ENCODE measurements at places on chromosomes 16 and 17. TPM values are rescaled to one million over a fixed set of nuclear protein-coding genes. Genes with fewer than 3 reads are reported as not detected.

The ARL5C gene
- not detected for total RNA-seq

The FBXW10B gene
- under 0.01 TPM for total RNA-seq

The KCNH6 gene
- 0.25 TPM for total RNA-seq

The CD300E gene
- total RNA-seq, result under 0.01 TPM

The GCGR gene
- not detected for total RNA-seq

The PYDC1 gene
- total RNA-seq, result 0.49 TPM

The SLC16A11 gene
- not detected for total RNA-seq

The PKMYT1 gene
- 1.7 TPM for total RNA-seq

The CCL7 gene
- total RNA-seq, result not detected

The RNF112 gene
- total RNA-seq, result 21.6 TPM

The BTBD17 gene
- 4.4 TPM for total RNA-seq

The IL17C gene
- total RNA-seq, result not detected

The TMEM235 gene
- not detected for total RNA-seq

The C17orf107 gene
- total RNA-seq, result 3.7 TPM

The TBC1D3H gene
- total RNA-seq, result not detected

The LUC7L gene
- total RNA-seq, result 60.5 TPM

The CDH13 gene
- total RNA-seq, result 23.1 TPM

The DOC2A gene
- 13.5 TPM for total RNA-seq

The NHLRC4 gene
- 0.25 TPM for total RNA-seq

The VPS35 gene
- total RNA-seq, result 108 TPM

The CAPNS2 gene
- 0.25 TPM for total RNA-seq

The RNU2-1 gene
- total RNA-seq, result not detected

The CSF3 gene
- total RNA-seq, result not detected

The KRTAP2-3 gene
- total RNA-seq, result not detected

The GABARAPL2 gene
- total RNA-seq, result 109 TPM

The PPY gene
- total RNA-seq, result not detected

The GPR179 gene
- 0.74 TPM for total RNA-seq

The KRT36 gene
- total RNA-seq, result not detected

The GP1BA gene
- total RNA-seq, result not detected

The STX1B gene
- 21.6 TPM for total RNA-seq

The PRCD gene
- 2.0 TPM for total RNA-seq

The TSR3 gene
- 32.2 TPM for total RNA-seq

The GALR2 gene
- not detected for total RNA-seq

The LGALS9B gene
- total RNA-seq, result not detected

The TMC8 gene
- total RNA-seq, result 0.49 TPM

The WBP2 gene
- 38.1 TPM for total RNA-seq

The KREMEN2 gene
- total RNA-seq, result 0.25 TPM

The FBF1 gene
- total RNA-seq, result 9.3 TPM

The MT1E gene
- 5.4 TPM for total RNA-seq

The GRB7 gene
- 0.25 TPM for total RNA-seq

The MAPT gene
- total RNA-seq, result 154 TPM

The MAP2K6 gene
- 26.3 TPM for total RNA-seq

The FLOT2 gene
- 27.0 TPM for total RNA-seq

The TP53TG3D gene
- total RNA-seq, result not detected

The SPNS2 gene
- total RNA-seq, result 7.9 TPM

Data from temporal lobe (tissue), 4 donors.